ENCODE measurements at places on chromosomes 2 and 18. TPM values are rescaled to one million over a fixed set of nuclear protein-coding genes. Genes with fewer than 3 reads are reported as not detected.

The CIB4 gene
- not detected for total RNA-seq

- H3K36me3 ChIP-seq, result no peaks in the 10 kb centered on the region
- DNase-seq, result no peak
- no peak overlapping the region for H3K27ac ChIP-seq
- peaks cover 2% of the 10 kb centered on the region for H3K27me3 ChIP-seq
- H3K4me1 ChIP-seq, result no peaks in the 10 kb centered on the region
- no peak overlapping the region for H3K4me3 ChIP-seq
Measured at GRCh38 chr2:74291218-74291544, 52.0 kb downstream of the SLC4A5 start.

DNA sequence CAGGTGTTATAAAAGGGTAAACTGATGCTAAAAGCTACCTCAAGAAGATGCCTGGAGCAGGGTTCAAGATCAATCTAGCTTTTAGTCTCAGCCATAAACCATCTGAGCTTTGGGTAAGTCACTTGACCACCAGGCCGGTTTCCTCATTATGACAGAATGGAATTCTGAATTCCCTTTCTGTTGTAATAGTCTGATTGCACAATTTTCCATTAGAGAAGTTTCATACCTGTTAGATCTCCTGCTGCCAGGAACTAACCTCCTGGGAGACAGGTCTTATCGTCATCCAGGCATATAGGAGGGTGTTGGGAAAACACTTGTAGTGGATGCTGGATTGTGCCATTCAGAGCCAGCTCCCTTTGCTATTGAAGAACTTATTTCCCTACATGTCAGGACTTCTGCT is 272.5 kb downstream of the TDRD15 start:
- H3K4me1 ChIP-seq, result no peaks in the 10 kb centered on the region
- H3K27ac ChIP-seq, result no peak overlapping the region
- H3K36me3 ChIP-seq, result no peaks in the 10 kb centered on the region
- no peaks in the 10 kb centered on the region for H3K27me3 ChIP-seq
- no peak overlapping the region for H3K4me3 ChIP-seq

DNA sequence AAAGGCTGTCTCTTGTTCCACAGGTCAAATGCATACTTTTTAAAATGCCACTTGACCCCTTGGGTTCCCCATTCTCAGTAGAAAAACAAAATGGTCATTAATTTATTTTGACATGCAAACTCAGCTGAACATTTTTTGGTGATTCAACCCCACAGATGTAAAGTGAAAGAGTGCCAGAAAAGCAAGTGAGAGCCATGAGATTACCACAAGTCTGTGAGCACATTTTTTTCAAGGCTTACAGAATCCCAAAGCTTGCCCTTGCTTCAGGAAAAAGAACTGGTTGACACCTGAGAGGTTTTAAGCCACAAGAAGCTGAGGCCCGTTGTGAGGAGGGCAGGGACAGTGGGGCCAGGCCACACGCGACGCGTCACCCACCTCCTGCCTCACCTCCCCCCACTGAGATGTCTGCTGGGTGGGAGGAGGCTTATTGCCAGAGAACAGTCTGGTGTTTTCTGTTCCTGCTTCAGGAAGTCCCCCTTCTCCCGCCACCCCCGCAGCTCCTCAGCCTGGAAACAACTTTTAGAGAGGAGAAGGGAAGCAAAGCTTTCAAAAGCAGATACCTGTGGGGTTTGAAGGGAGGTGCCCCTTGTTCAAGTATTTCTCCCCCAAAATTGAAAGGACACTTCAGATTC is 70.4 kb upstream of the CYP1B1 start:
- no peaks in the 10 kb centered on the region for H3K27me3 ChIP-seq
- peak overlapping the region; percentile 99 for H3K27ac ChIP-seq
- peak overlapping the region; percentile 54 for H3K4me3 ChIP-seq
- peak; percentile 99 for DNase-seq
- peaks cover 31% of the 10 kb centered on the region for H3K4me1 ChIP-seq

DNA sequence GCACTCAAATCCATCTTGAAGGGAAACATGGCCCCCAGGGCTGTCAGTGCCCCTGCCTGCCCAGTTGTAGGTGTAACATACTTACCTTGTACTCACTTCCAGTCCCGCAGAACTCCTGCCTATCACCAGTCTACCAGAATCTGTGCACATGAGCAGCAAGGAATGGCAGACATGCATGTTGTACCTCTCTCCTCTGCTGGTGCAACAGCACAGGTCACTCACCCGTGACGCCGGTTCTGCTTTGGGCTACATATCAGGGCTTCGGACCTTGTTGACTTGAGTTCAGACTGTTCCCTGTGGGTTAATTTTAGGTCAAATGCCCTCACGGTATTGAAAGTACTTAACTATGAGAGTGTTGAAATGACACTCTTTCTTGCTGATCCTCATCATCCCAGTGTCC is 215.7 kb downstream of the TPGS2 start:
- no peaks in the 10 kb centered on the region for H3K27me3 ChIP-seq
- peaks cover 2% of the 10 kb centered on the region for H3K36me3 ChIP-seq
- H3K4me3 ChIP-seq, result no peak overlapping the region
- no peaks in the 10 kb centered on the region for H3K4me1 ChIP-seq
